ENCODE measurements at places on chromosomes 3 and 15. TPM values are rescaled to one million over a fixed set of nuclear protein-coding genes. Genes with fewer than 3 reads are reported as not detected.

Gene TBL1XR1
- 90.5 TPM for total RNA-seq

Gene GABRB3
- total RNA-seq: 1.3 TPM

Gene RNU6-1
- total RNA-seq: not detected

Gene SMC4
- total RNA-seq: 109 TPM

Gene TRPM1
- not detected for total RNA-seq

Gene QARS1
- total RNA-seq: 143 TPM

Gene ECE2
- total RNA-seq: not detected

Gene STARD9
- total RNA-seq: 2.1 TPM

Gene DNAJC13
- 24.8 TPM for total RNA-seq

Gene ZNF860
- 0.10 TPM for total RNA-seq

Gene CFAP100
- not detected for total RNA-seq

Gene GNL3
- total RNA-seq: 173 TPM

Gene SOX2
- total RNA-seq: not detected

Gene DOCK3
- total RNA-seq: 1.9 TPM

Gene SNX22
- 0.09 TPM for total RNA-seq

Gene GPR160
- 2.1 TPM for total RNA-seq

Gene LIPH
- total RNA-seq: 6.0 TPM

Gene UPK1B
- not detected for total RNA-seq

Gene JMJD7
- total RNA-seq: 3.1 TPM

Gene CYP1A1
- not detected for total RNA-seq

Gene APEH
- total RNA-seq: 72.8 TPM

Gene NSMCE3
- 12.2 TPM for total RNA-seq

Gene CDAN1
- 11.1 TPM for total RNA-seq

Gene NMNAT3
- total RNA-seq: 2.1 TPM

Data from NCI-H460 (cell line).